C1 segment of cervical spinal cord (tissue), 14 donors: ENCODE measurements at places on chromosomes 1 and 21.

- DNase-seq = no peak
Observed at GRCh38 chr1:1039145-1039910, 19.4 kb downstream of the AGRN start.

DNA sequence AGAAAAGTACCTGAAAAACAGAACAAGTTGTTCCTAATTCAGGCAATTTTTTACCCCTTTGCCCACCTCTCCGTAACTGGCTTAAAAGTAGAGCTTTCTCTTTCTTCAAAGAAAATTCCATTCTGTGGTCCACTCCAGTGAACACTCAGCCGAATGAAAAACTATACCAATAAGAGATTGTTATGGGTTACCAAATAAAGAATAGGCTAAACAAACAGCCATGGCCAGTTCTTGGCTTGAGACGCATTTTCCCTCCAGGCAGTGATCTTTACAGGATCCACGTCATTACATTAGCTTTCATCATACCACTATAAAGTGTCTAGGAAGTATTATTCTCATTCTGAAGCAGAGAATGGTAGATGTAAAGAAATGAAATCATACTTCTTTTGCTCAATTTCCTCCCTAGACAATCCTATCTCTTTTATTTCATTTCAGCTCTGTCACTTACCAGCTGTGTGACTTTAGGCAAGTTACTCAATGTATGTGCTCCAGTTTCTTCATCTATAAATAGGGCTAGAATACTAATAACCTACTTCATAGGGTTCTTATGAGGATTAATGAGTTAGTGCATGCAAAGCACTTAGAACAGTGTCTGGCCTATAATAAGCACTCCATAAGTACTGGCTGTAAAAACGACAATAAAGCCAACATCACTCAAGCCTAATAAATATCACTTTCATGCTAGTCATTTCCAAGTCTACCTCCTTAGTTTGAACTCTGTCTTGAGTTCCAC lies 26.5 kb upstream of the TRIM45 start:
- no peak for DNase-seq

DNA sequence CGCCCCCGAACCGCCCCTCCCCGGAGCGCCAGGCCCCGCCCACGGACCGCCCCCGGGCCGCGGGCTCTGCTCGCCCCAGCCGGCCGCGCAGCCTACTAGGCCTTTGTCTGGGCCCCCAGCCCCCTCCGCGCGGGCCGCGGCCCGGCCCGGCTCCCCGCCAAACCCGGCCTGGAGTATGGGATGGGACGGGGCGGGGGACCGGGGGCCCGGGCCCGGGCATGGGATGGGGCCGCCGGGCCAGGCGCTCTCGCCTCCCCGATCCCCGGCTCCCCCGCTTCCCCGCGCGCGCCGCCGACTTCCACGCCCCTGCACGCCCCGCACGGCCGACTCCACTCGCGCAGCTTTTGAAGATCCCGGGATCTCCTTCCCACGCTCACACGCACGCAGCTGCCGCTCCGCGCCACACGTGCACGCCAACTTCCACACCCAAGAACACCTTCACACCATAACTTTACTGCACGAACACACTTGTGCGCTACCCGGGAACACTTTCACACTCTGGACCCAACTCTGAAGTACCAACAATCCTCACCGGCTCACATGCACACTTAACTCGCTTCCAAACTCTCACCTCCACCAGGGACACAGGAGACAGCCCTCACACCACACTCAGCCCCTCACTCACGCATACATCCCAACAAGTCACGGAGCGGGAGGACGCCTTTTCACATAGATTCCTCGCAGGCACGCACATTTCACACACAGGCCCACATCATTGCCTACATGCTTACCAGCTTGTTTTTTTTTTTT lies 437 bp upstream of the HSPG2 start:
- peak; percentile 80 for DNase-seq

- DNase-seq = no peak
Observed at GRCh38 chr1:193625255-193625654, 438.8 kb upstream of the B3GALT2 start.

GRCh38 chr1:53896635-53897229 lies 2.7 kb downstream of the DIO1 start:
- DNase-seq = no peak

- no peak for DNase-seq
Observed at GRCh38 chr1:147109041-147109440, 63.2 kb downstream of the PRKAB2 start.

DNA sequence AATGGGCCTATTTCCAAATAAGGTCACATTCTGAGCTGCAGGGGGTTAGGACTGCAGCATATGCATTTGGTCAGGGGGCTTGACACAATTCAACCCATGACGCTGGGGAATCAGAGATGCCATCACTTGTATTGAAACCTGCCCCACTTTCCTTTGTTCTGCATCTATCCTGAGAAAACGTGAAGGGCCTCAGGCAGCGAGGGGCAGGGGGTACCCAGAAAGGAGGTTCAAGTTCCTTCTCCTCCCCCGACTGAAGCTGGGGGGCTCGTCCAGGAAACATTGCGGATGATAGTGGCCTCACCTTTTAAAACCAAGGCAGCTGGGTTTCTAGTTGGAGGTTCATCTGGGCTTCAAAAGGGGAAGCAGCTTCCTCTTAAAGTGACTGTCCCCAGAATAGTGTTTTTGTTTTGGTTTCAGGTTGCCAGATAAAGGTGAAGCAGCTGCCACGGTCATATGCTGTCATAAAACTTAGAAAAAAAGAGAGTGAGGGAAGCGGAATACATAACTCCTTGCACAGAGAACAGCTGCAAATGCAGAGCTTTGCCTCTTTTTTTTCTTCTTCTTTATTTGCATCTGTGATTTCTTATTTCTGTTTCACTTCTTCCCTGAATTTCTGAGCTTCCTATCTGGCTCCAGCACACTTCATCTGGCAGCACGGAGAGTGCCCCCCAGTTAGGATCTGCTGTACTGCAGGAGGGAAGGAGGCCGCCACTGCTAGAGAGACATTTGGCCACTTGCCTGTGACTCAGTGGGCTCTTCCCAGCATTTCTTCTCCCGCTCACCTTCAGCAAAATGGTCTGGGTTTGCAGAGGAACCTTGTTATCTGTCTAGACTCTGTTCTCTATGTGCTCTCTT lies 142.0 kb downstream of the AJAP1 start:
- no peak for DNase-seq

GRCh38 chr1:164673584-164674214 lies 114.7 kb downstream of the PBX1 start:
- DNase-seq = no peak

DNA sequence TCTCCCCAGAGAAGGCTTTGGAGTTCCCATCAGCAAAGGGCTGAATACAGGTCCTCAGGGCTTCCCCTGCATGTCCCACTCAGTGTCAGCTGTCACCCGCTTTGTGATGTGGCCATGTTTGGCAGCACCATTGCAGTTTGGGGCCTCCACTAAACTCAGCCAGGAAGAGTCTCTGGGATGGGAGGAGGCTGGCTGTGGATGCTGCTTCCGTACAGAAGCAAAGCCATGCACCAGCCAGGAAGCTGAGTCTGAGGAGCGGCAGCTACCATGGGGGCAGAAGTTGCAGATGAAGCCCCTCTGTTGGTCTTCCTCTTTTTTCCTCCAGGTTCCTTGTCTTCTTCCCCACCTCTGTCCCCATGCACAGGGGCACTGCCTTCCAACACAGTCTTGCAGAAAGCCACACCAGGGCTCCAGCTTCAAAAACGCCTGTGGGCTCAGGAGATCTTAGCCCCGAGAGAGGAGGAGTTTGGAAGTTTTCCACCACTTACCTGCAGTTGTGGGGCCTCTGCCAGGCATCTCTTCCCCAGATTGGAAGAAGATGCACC lies 416.8 kb downstream of the NPHP4 start:
- no peak for DNase-seq
